Esophagus squamous epithelium (tissue), 5 donors: ENCODE measurements at places on chromosomes 12 and 14.

DNA sequence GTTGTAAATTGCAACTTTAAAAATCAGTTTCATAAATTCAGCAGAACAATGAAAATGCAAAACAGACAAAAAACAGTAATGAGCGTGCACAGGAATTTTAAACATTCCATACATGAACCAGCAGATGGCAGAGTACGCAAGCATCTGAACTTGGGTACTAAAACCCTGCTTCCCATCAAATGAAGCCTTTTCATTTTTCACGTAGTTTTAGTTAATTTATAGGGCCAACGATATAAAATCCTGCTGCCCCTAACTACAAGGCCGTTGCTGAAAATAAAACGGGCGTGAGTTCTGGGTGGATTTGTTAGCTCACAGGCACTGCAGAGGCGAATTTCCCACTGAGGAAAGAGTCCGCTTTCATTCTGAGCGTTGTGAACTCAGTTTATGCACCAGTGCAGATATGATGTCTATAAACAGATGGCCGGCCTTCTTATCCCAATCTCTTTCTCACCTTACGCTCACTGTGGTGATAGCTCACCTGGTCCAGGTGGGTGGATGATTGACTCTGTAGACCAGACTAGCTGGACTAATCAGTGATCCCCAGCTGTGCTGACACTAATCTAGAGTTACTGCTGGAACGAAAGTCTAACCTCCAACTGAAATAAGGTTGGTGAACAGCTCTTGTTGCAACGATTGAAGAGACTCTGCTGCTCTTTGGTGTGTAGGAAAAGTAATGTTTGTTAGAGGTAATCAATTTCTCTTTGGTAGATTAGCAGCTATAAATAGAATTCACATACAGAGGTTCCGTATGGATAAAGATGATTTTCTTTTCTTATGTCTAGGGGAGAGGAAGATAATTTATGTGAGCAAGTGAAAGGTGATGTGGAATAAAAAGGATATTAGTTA is 89.2 kb downstream of the PDZRN4 start:
- no peak for DNase-seq

DNA sequence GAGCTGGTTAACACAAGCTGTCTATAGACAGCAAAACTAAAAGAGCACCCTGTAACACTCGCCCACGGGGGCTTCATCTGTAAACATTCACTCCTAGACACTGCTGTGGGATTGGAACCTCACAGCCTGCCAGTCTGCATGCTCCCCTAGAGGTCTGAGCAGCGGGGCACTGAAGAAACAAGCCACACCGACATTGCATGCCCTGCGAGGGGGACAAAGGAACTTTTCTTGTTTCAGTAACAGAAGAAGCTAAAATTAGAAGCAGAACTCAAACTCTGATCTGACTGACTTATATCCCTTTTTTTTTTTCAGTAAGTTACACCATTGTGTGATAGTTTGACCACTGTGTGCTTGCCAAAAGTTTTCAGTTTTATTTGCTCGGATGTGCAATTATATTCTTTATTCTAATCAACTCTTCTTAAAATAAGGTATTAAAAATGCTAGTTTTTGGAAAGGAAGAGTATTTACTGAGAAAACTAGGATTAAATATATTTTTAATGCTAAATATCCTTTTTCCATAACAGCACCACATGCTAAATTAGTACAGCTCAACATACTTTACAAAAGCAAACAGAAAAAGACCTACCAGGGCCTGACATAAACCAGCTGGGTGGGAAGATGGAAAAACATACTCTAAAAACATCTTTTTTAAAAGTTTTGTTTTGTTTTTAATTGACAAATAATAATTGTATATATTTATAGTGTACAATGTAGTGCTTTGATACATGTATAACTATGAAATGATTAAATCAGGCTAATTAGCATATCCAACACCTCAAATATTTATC is 100.2 kb downstream of the EPS8 start:
- DNase-seq, result no peak

DNA sequence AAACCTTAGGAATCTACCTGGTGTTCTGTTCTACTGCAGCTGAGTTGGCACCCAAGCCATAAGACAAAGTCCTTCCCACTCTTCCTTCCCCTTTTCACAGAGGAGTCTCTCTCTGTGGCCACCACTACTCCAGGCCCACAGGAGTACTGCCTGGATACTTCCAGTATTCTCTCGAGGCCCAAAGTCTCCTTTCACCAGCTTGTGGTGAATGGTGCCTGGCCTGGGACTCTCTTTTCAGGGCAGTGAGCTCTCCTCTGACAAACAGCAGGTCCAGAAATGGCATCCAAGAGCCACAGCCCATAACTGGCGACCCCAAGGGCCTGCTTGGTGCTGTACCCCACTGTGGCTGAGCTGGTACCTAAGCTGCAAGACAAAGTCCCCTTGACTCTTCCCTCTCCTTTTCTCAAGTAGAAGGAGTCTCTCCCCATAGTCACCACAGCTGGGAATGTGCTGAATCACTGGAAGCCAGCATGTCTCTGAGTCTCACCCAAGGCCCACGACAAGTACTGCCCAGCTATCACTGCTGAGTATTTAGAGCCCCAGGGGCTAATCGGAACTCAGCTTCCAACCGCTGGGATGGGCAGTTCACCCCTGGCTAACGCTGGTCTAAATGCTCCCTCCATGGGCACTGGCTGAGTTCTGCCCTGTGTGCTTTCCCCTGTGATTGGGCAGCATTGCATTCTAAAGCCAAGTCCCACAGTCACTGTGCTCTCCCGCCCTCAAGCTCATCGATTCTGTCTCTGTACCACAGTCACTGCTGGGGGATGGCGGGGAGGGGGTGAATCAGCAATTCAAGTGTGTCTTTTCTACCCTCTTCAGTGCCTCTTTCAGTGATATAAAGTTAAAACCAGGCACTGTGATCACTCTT is 6.1 kb downstream of the A2ML1 start:
- DNase-seq, result no peak

GRCh38 chr12:68506619-68507018 is 104.1 kb upstream of the RAP1B start:
- no peak for DNase-seq

DNA sequence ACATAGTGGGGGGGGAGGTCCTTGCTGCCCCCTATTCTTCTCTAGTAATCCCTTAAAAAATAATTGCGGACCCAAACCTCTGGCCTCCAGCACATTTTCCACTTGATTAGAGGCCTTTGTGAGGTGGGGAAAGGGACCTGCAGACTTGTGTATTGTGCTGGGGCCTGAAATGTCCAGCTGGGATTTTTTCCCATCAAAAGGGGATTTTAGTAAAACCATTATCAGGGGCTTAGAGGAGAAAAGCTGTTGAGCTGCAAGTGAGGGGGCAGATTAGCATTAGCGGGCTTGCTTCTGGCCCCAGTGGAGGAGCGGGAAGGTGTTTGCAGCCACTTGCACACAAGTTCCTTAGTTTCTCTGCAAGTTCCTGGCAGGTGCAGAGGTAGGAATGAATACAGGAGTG is 13.9 kb downstream of the FBXL14 start:
- no peak for DNase-seq

- DNase-seq, result no peak
These were observed 8.1 kb downstream of the DNAI7 start for GRCh38 chr12:25186788-25187402.

DNA sequence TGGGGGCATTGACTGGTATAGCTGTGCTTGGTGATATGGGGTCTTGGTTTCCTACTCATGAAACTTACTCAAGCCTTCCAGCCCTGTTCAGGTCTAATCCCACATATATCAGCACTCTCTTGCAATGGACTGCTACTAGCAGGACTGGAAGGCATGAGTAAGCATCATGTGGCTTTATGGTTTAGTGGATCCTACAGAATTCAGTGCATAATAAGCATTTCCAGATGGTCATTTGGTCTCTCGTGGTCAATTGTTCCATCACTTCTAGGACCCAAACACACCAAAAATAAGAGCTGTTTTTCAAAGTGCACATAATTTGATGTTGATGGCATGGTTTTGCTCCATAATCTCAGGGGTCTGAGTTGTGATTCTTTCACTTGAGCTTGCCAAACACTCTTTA is 114.4 kb downstream of the LMNTD1 start:
- no peak for DNase-seq

- DNase-seq, result no peak
These were observed 46.5 kb downstream of the NDUFA12 start for GRCh38 chr12:94957006-94957405.

- DNase-seq, result no peak
These were observed 2.6 kb downstream of the GLRX5 start for GRCh38 chr14:95537298-95538089.

DNA sequence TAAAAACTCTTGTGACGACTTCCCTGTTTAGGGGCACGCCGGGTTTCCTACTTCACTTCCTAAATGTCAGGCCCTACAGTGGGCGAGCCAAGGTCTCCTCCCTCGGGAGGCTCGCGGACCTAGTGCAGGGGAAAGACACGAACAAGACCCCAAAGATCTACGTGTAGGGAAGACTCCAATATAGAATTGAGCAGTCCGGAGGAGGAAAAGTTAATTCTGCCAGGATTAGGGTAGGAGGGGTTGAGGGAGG is 564 bp downstream of the ATXN3 start:
- DNase-seq, result peak; percentile 8

GRCh38 chr14:32472512-32473463 is 143.7 kb downstream of the AKAP6 start:
- DNase-seq, result no peak

GRCh38 chr12:111580737-111581136 is 18.4 kb downstream of the ATXN2 start:
- DNase-seq, result no peak

DNA sequence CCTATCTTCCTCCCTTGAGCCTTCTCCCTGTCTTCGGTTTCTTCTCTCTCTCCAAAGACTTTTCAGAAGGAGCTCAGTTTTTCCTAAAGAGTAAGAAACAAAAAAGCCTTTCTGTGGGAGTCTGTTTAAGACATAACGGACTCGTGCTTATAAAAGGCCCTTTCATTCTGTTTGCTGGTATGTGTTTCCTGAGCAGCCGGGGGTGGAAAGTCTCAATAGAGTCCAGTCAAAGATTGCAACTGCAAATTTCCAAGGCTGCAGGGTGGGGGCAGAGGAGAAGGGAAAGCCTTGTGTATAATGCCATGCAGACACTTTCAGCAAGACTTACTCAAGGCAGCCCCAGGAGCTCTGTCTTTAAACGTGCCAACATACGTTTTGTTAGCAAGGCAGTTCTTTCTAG is 62.2 kb downstream of the GNG2 start:
- DNase-seq, result no peak
